Prostate gland (tissue), 2 donors: ENCODE measurements at places on chromosomes 13 and 19.

DNA sequence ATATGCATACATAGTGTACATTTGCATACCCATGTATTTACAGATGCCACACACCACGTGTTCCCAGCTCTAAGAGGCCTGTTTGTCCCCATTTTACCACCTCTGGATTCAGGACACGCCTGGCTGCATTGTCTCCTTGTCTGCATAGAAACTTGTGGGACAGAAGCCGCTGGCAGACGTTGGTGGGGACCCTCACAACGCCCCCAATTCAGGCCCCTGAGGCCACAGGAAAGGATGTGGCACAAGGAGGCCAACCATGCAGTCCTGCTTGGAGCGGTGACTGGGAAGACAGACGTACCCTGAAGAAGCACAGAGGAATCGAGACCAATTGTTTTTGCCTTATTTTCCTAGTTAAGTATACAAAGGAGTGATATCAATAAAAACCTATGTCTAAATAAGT is 96.1 kb downstream of the ANKRD10 start:
- DNase-seq: no peak

- no peak for DNase-seq
Observed at GRCh38 chr19:33501693-33502356, 19.8 kb downstream of the PEPD start.

GRCh38 chr13:27168086-27168485 is 3.5 kb downstream of the USP12 start:
- no peak for DNase-seq

DNA sequence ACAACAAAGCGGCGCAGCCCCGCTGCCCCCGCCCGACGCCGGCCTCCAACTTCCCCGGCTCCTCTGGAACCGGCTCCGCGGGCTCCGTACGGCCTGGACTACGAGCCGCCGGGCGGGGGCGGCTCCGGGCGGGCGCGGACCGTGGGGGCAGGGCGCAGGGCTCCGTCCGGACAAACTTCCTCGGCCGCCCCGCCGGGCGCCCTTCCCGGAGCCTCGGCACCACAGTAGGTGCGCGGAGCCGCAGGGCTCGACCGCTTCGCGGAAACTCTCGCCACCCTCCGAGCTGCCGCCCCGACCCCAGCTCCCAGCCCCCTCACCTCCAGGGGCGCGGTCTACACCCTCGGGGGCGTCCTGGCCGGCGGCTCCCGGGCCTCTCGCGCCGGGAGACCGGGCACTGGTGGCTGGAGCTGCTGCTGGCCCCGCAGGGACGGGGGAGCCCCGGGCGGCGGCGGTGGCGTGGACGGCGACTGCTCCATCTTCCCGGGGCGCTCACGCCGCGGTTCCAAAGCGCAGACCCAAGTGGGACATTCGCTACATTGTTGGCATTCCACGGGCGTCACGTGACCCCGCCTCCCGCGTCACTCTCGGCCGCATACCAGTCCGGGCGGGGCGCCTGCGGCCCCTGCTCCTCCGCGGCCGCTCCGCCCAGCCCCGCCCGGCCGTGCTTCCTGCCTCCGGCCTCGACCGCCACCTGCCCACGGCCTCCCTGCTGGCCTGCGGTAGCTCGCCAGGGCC is at the start of gene LATS2:
TSS of gene LATS2 (minus strand) at position 558 of the 735 bp plus-strand sequence. CDS start 15,560 bp downstream, outside the sequence.
- DNase-seq: peak; percentile 97

DNA sequence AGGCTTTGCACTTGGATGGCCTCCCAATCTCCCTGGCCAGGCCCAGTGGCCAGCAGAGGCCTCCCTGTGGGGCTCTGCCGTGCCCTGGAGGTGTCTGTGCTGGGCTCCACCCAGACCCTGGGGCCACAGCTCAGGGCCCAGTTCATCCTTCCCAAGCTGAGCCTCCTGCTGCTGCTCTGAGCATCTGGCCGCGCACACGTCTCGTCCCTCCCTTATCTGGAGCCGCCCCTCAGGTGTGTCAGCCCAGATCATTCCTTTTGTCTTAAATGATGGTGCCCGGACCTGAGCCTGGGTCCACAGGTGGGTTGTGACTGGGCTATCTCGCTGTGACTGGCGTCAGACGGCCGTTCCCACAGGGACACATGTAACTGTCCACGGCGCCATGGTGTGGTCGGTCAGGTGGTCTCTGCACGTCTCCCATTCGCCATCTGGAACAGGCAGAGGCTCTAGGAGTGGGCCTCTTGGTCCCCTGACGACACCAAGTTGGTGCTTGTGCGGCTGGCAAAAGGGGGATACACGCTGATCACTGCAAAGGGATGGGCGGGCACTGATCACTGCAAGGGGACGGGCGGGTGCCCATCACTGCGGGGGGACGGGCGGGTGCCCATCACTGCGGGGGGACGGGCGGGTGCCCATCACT is 14.3 kb upstream of the ZNF554 start:
- no peak for DNase-seq

GRCh38 chr19:47241919-47242577 is 11.0 kb upstream of the BBC3 start:
- DNase-seq: no peak

DNA sequence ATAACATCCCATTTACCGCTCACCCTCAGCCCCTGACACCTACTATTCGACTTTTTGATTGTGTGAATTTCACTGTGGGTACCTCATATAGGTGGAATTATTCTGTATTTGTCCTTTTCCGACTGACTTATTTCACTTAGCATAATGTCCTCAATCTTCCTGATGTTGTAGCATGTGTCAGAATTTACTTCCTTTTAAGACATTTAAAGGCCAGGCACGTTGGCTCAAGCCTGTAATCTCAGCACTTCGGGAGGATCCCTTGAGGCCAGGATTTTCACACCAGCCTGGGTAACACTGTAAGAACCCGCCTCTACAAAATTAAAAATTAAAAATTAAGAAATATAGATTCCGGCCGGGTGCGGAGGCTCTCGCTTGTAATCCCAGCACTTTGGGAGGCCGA is 13.0 kb downstream of the ZNF490 start:
- DNase-seq: no peak

DNA sequence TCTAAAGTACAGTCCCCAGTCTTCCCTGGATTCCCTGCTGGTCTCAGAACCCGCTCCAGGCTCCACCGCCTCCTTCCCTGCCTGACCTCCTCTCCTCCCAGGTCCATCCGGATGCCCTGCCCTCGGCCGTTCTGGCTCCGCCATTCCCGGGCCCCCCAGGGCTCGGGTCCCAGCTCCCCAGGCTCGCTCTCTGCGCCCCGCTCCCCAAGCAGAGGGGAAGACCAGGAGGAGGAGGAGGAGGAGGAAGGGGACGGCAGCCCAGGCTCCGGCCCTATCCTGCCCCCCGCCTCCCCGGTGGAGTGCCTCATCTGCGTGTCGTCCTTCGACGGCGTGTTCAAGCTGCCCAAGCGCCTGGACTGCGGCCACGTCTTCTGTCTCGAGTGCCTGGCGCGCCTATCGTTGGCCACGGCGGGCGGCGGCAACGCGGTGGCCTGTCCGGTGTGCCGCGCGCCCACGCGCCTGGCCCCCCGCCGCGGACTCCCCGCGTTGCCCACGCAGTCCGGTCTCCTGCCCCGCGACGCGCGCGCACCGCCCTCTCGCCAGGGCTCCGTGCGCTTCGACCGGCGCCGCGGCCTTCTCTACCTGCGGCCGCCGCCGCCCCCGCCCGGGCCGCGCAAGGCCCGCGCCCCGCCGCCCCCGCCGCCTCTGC is 647 bp downstream of the RNF225 start:
- no peak for DNase-seq

- no peak for DNase-seq
Observed at GRCh38 chr13:60329221-60329923, 67.6 kb upstream of the TDRD3 start.

GRCh38 chr13:20431080-20431479 is 94.6 kb downstream of the CRYL1 start:
- DNase-seq: no peak

GRCh38 chr19:49167857-49168409 is 10.3 kb downstream of the TRPM4 start:
- no peak for DNase-seq

- DNase-seq: peak; percentile 77
Observed at GRCh38 chr13:49495783-49496762, at the start of gene PHF11. Gene PHF11, plus strand, starts transcription at chr13:49495953. Its CDS starts 49 bp downstream, at chr13:49496002.

- DNase-seq: no peak
Observed at GRCh38 chr13:81089371-81090157, 748.6 kb upstream of the SPRY2 start.

- DNase-seq: no peak
Observed at GRCh38 chr13:51154029-51154555, 43.0 kb upstream of the C13orf42 start.

DNA sequence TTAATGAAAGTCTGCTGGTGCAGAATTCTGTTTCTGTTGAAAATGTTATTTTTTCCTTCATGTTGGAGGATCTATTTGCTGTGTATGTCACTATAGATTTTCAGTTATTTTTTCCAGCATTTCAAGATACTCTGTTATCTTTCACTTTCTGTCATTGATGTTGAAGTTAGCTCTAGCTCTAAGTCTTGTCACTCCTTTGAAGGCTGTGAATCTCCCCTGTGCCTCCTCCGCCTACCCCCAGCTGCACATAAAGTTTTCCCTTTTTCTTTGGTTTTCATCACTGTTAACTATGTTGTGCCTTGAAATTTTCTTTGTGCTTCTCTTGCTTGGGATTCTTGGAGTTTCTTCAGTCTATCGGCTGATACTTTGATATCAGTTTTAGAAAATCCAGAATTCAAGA is 20.8 kb downstream of the URI1 start:
- no peak for DNase-seq

GRCh38 chr13:107238262-107238981 is 670.5 kb upstream of the ARGLU1 start:
- DNase-seq: no peak

GRCh38 chr19:19459707-19460251 is 54.3 kb downstream of the GATAD2A start:
- no peak for DNase-seq
